B cell (primary cell): ENCODE measurements at places on chromosomes 5 and 9. TPM values are rescaled to one million over a fixed set of nuclear protein-coding genes. Genes with fewer than 3 reads are reported as not detected.

The PRKAA1 gene
- total RNA-seq = 103 and 107 TPM in 2 replicates

DNA sequence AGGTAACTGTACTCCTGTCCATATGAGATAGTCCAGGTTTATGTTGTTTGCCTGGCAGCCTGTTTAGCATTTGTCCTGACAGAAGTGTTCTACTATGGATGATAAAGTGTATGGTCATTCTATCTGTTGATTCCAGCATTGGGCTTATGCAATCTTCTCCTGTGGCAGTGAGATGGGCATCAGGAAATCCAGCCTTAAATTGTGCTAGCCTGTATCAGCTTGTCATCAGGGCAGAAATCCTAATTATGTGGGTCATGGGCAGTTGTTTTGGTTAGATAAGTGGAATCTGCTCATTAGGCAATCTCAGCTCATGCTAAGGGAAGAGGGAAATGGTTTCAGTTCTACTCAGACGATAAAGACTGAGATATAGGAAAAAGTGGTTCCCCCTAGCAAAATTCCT is 247.4 kb upstream of the CHD1 start:
- DNase-seq = no peak
- H3K4me1 ChIP-seq = no peaks in the 10 kb centered on the region
- no peak overlapping the region for H3K27ac ChIP-seq
- no peaks in the 10 kb centered on the region for H3K36me3 ChIP-seq

DNA sequence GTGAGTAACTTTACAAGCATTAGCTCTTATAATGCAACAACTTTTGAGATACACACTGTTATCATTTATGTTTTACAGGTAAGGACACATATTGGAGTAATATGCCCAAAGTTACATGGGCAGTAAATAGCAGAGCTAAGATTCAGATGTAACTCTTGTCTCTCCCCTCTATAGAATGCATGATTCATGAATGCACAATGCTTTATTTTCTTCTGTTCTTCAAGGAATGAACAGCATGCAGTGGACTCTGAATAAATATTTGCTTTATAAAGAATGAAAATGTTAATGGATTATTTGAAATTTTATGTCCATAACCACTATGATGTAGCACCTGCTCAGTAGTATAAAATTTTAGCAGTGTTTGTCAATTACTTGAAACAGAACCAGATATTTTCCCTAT is 629.5 kb downstream of the KCTD16 start:
- H3K4me1 ChIP-seq = no peaks in the 10 kb centered on the region
- DNase-seq = no peak
- H3K36me3 ChIP-seq = no peaks in the 10 kb centered on the region
- H3K27me3 ChIP-seq = no peaks in the 10 kb centered on the region

DNA sequence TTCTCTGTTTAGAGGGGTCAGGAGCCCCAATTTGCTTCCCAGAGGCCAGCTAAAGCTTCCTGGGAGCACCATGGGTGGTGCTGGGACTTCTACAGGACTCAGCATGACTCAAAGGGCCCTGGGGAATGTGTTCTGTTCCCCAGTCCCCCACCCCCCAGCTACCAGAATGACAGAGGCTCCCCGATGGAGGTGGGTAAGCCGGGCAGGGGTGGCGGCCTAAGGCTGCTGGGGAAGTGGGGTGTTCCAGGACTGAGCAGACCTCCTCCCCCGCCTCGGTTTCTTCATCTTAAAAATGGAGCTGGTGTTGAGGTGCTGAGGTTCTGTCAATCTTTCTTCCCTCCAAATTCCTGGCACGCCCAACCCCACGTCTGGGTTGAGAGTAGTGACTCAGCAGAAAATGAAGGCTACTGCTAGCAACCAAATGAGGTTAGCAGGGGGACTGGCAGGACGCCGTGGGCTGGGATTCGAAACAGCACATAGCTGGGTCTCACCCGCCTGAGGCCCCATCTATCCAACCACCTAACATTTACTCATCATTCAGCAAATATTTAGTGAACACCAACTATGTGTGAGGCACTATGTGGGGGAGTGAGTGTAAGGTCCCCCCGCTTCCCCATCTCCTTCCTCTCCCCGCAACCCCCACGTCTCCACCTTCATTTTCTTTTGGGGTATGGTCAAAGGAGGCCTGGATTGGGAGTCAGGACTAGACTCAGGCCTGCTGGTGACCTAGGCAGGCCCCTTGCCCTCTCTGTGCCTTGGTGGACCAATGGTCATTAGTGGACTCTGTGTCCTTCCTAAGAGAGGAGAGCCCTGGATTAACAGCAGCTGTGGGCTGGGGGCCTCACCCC is 50.2 kb downstream of the C9orf50 start:
- H3K4me1 ChIP-seq = peaks cover 18% of the 10 kb centered on the region
- H3K27ac ChIP-seq = no peak overlapping the region
- H3K36me3 ChIP-seq = no peaks in the 10 kb centered on the region
- H3K27me3 ChIP-seq = peaks cover 17% of the 10 kb centered on the region
- no peak overlapping the region for H3K4me3 ChIP-seq
- DNase-seq = no peak

- peaks cover 42% of the 10 kb centered on the region for H3K4me1 ChIP-seq
- DNase-seq = no peak
- no peak overlapping the region for H3K4me3 ChIP-seq
These were observed 150.7 kb upstream of the RASA1 start for GRCh38 chr5:87116825-87117512.

DNA sequence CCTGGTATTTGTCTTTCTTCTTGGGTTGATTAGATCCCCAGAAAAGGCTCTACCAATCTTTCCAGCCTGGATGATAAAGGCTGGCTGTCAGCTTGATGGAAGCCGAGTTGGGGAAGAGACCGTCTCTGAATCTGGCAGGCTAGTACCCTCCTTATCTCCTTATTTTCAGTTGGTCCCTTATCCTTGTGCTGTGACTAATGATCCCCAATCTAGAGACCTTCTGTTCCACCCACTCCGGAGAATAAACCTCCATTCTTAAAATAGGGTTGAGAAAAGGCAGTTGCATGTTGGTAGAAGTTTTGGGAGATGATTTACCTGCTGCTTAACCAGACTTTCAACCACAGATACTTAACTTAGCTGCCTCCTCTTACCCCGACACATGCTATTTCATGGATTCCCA is 52.3 kb downstream of the PRKACG start:
- no peaks in the 10 kb centered on the region for H3K27me3 ChIP-seq
- H3K27ac ChIP-seq = no peak overlapping the region
- H3K4me1 ChIP-seq = no peaks in the 10 kb centered on the region
- no peak for DNase-seq
- no peaks in the 10 kb centered on the region for H3K36me3 ChIP-seq

The PTAR1 gene
- 72.1 and 82.7 TPM in 2 replicates for total RNA-seq
